ENCODE measurements at places on chromosomes 7 and 10.

DNA sequence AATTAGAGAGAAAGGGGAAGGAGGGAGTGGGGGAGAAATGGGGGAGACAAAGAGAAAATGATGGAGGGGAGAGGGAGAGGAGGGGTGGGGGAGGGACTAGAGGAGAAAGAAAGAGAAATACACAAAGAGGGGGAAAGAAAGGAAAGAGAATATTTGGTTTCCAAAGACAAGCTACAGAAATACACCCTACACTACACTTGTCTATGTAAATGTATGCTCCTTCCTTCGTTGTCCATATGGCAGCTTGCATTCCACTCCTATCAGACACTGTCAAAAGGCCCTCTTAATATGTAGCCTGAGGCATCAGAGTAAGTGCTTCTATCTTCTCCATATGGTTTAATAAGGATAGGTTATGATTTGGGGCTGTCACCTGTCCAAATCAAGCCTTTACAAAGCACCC, 92.8 kb upstream of the FEZF1 start:
- DNase-seq = no peak

GRCh38 chr7:155962191-155962967, 150.1 kb upstream of the SHH start:
- no peak for DNase-seq

- DNase-seq = no peak
Measured at GRCh38 chr10:6070660-6071059, 8.5 kb upstream of the IL2RA start.

GRCh38 chr10:93894516-93895378, 969 bp downstream of the SLC35G1 start:
- no peak for DNase-seq

GRCh38 chr10:93752761-93753160, 5.0 kb upstream of the LGI1 start:
- no peak for DNase-seq

GRCh38 chr7:107332488-107333269, 137.2 kb upstream of the GPR22 start:
- no peak for DNase-seq

DNA sequence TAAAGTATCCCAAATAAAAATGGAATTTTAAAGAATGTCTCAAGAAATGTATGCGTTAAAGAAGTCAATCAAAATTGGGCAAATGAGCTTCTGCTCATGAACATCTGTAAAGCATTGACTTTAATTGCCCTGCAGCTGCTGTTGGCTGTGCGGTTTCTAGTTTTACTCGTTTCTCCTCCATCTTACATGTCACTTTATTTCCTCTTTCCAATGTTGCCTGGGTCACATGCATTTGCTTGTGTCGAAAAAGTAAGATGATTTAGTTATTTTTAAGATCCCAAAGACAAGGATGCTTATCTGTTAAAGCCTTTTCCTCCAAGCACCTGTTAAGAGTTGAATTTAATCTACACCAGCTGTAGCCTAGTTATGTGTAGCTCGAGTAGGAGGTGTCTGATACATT, 310.4 kb downstream of the EXOC4 start:
- DNase-seq = no peak

- DNase-seq = no peak
Measured at GRCh38 chr10:61613665-61614064, 49.1 kb upstream of the CABCOCO1 start.

- DNase-seq = no peak
Measured at GRCh38 chr7:73560109-73560835, 2.8 kb upstream of the BCL7B start.

- no peak for DNase-seq
Measured at GRCh38 chr10:113982769-113983168, 60.9 kb upstream of the ADRB1 start.

DNA sequence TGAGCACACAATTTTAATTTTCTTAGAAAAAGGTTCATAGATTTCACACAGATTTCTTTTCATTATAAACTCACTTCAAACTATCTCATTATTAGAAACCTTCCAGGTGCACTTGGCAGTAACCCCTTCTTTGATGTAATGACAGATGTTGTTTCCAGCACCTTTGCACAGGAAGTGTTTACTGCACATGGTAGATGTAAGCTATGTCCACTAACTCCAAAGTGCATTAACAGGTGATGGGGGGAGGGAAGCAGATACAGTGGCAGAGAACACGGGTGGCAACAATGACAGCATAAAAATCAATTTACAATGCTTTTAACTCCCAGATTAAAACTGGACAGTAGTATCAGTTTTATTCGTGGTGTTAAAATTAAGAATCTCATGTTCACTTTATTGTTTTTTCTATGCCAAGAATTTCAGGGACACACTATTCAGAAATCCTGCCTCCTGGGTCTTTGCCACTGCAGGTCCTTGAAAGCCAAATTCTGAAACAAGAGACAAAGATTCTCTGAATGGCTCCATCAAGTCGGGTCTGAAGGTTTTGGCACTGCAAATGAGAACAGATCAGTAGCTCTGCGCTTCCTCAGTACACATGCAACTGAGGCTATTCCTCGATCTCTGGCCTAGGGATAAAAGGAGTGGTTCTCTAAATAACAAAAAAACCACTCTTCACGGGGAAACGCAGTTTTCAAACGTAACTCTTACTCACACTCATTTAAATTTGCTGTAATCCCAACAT, 187.7 kb downstream of the JAZF1 start:
- no peak for DNase-seq

- DNase-seq = no peak
Measured at GRCh38 chr10:95573964-95574604, 12.9 kb upstream of the SORBS1 start.

DNA sequence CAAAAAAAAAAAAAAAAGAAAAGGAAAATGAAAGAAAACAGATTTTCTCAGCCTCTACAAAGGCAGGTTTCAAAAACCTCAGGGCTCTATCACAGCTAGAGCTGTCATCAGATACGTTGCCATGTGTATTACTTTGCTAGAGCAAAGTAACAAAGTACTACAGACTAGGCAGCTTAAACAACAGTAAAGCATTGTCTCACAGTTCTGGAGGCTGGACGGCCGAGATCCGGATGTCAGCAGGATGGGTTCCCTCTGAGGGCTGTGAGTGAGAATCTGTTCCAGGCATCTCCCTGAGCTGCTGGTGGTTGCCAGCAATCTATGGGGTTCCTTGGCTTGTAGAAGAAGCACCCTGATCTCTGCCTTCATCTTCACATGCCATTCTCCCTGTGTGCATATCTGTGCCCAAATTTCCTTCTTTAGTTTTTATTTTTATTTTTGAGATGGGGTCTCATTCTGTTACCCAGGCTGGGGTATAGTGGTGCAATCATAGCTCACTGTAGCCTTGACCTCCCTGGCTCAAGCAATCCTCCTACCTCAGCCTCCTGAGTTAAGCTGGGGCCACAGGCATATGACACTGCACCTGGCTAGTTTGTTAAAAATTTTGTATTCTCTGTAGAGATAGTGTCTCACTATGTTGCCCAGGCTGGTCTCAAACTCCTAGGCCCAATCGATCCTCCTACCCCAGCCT, 48.9 kb upstream of the KDM7A start:
- DNase-seq = no peak

DNA sequence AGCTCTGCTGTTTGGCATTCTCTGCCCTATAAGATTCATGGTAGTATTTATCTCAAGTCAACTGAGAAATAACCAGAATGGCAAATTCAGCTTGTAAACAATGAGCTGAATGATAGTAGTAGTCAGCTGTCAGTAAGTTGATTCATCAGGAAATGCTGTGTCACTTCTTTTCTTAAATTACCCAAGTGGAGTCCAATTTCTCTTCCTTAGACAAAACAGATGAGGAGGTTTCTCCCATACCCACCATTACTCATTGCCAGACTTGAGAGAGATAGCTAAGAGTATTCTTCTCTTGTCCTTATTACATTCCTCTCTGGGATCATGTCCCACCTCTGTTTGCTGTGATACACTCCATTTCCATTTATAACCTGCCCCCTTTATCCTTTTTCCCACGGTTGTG, 159.8 kb upstream of the STEAP1 start:
- DNase-seq = no peak

GRCh38 chr10:97812696-97813095, 36.9 kb upstream of the GOLGA7B start:
- no peak for DNase-seq

DNA sequence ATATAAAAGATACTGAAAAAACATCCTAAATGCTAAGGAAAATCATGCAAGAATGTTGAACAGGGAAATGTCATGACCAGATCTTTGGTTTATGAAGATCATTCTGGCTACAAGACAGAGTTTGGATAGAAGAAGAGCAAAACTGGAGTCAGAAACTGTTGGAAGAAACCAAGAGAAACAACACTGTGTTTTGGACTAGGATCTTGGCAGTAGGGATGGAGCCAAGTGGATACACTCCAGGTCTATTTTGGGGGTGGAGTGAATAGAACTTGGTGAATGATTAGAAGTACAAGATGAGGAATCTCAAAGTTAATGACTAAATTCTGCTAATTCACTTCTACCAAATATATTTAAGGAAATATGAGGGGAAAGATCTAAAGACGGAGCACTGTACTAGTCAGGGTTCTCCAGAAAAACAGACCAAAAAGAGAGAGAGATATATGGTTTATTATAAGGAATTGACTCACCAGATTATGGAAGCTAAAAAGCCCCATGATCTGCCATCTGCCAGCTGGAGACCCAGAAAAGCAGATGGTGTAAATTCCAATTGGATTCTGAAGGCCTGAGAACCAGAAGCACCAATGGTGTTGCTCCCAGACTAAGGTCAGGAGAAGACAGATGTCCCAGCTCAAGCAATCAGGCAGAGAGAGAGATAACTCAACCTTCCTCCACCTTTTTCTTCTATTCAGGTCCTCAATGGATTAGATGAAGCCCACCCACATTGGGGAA, 254.9 kb downstream of the TRIL start:
- no peak for DNase-seq

DNA sequence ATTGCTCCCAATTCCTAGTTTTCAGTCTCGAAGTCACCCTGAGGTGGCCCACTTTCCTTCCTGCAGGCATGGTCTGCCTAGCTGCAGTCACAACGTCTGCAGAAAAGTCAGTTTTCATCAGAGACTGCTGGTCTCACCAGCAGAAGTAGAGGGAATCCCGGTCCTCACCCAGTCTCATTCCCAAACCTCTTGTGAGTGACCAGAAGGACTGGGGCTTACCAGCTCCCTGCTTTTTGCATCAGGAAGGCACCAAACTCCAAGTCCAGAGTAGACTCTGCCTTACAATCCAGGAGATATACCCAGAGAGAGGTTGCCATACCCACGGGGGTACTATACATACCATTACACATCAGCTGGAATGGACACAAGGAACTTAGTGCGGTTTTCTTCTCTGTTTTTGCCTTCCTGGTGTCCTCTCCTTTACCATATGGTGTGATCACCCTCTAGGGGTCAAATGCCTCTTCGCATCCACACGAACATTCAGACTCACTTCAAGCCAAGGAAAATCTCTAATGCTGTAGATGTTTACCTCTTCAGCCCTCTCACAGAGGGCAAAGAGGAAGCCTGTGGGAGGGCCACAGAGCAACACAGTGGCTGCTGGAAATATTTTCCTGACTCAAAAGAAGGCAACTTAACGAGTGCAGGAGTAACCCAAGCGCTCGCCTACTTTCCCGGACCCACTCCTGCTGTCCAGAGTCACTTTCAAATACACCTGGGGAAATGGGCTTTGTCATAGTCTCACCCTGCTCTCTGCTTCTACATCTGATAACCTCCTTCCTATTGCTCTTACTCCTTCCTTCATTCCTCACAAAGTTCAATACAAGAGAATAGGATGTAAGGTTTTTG, 220.9 kb downstream of the C7orf25 start:
- DNase-seq = no peak

DNA sequence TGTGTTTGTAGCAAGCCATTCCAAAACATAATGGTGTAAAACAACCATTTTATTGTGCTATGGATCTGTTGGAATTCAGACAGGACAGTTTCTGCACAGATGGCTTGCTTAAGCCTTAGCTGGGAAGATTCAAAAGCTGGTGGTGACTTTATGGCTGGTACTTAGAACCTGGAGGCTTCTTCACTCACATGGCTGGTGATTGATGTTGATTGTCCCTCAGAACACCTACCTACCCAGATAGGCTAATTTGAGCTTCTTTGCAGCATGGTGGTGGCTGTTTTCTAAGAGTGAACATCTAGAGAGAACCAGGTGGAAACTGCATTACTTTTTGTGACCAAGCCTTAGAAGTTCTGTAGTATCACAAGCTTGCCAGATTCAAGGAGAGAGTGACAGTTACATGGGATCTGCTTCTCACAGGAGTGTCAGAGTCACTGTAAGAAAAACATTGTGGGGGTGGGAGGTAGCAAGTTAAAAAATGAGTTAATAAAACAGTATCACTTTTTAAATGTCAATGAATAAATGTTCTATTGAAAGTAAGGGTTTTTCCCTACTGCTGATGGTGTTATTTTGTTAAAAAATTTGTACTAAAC, 7.1 kb downstream of the R3HCC1L start:
- DNase-seq = no peak

- DNase-seq = no peak
Measured at GRCh38 chr10:5163487-5163886, 21.5 kb downstream of the AKR1C8 start.

GRCh38 chr7:45000093-45001032, at the start of gene CCM2:
Gene CCM2, plus strand, starts transcription at chr7:45000201. Its CDS starts 133 bp downstream, at chr7:45000334.
- DNase-seq = no peak

All from activated B cell treated with CpG ODN at 0.5 μM for 24 hours (primary cell).